Right atrium auricular region (tissue), 2 donors: ENCODE measurements at places on chromosomes 7 and 10. TPM values are rescaled to one million over a fixed set of nuclear protein-coding genes. Genes with fewer than 3 reads are reported as not detected.

DNA sequence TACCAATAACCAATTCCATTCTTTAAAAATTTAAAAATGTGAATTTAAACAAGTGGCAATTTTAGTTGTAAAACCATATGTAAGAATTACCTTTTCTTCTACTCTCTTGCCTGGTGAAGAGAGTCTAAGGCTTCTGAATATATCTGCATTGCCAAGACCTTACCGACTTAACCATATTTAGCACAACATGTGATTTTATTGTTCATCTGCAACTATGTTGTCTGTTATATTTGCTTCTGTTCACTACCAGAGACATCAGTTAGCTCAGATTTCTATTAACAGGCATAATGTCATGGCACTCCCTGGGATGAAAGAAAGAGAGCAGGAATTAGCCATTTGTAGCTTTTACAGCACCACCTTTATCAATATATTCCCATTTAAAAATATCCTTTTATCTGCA lies 55.3 kb downstream of the CHN2 start:
- DNase-seq = no peak

GRCh38 chr10:82037076-82037475 lies 162.1 kb downstream of the NRG3 start:
- DNase-seq = no peak

Gene NPTX2
- 3.8 TPM for total RNA-seq

GRCh38 chr7:74307738-74308505 lies 18.7 kb downstream of the CLIP2 start:
- no peak for DNase-seq

Gene PRF1
- total RNA-seq = 1.1 TPM

DNA sequence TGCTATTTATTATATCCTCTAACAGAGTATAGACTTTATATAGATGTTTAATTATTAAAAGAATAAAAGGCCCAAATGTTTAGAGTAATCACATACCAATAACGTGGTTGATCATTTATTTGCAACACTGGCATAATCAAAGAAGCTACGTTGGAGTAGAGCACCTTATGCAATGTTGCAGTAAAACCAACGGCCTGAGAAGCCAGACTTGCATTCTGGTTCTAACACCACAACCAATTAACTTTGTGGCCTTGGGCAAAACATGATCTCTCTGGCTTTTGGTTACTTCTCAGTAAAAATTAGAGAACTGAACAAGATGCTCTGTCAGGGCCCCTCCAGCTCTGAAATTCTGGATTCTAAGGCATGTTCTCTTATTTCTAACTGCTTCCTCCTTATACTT lies 476.2 kb downstream of the GRM8 start:
- DNase-seq = no peak

- DNase-seq = no peak
Observed at GRCh38 chr7:28956608-28957063, 1.5 kb downstream of the TRIL start.

GRCh38 chr7:94429153-94429552 lies 34.5 kb downstream of the COL1A2 start:
- DNase-seq = no peak

GRCh38 chr7:37446371-37446770 lies 2.3 kb downstream of the ELMO1 start:
- DNase-seq = no peak

Gene NEURL1
- 0.12 TPM for total RNA-seq

DNA sequence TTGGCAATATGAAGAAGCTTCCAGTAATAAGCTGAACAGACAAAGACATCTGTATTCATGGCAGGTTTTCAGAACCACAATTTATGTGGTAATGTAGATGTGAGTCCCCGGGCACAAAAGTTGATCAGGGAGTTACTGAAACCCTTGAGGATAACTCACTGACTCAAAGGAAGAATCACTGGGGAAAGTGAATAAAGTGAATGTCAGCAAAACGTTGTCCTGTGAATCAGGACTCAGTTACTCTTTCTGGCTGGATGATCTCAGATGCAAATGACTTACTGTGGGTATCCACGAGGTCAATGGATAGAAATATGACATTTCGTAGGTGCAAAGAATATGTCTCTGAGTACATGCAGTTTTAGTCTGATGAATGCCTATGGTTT lies 172.8 kb upstream of the CTBP2 start:
- no peak for DNase-seq

Gene FAM25C
- not detected for total RNA-seq

Gene PTER
- 7.5 TPM for total RNA-seq

- DNase-seq = no peak
Observed at GRCh38 chr7:129777993-129778769, 166.7 kb downstream of the NRF1 start.

Gene DDC
- not detected for total RNA-seq

DNA sequence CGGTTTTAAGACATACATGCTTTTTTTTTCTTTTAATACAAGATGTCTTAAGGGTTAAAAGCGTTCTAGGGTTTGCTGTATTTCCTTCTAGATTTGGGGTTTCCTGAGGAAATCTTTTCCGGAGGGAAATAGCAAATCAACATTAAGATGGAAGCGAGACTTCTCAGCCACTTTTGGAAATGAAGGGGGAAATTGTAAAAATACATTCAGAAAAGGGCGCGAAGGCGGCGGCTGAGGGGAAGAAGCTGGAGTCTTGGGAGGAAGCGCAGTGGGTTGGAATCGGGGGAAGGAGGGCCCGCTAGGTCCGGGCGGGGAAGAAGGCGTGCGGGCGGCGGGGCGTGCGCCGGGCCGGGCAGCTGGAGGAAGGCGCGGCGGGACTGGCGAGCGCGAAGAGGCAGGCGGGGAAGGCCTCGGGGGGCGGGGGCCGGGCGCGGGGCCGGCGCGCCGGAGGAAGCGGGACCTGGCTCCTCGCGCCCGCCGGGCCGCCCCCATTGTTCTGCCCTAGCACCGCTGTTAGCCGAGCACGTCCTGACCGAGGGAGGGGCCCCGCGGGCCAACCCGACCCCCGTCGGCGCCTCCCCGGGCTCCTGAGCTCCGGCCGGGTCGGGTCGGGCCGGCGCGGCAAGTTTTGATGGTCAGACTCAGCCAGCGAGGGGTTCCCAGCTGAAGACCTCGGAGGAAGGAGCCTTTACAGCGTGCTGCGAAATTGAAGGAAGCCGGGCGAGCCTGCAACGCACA lies 1.5 kb upstream of the SKIDA1 start:
- DNase-seq = peak; percentile 67

DNA sequence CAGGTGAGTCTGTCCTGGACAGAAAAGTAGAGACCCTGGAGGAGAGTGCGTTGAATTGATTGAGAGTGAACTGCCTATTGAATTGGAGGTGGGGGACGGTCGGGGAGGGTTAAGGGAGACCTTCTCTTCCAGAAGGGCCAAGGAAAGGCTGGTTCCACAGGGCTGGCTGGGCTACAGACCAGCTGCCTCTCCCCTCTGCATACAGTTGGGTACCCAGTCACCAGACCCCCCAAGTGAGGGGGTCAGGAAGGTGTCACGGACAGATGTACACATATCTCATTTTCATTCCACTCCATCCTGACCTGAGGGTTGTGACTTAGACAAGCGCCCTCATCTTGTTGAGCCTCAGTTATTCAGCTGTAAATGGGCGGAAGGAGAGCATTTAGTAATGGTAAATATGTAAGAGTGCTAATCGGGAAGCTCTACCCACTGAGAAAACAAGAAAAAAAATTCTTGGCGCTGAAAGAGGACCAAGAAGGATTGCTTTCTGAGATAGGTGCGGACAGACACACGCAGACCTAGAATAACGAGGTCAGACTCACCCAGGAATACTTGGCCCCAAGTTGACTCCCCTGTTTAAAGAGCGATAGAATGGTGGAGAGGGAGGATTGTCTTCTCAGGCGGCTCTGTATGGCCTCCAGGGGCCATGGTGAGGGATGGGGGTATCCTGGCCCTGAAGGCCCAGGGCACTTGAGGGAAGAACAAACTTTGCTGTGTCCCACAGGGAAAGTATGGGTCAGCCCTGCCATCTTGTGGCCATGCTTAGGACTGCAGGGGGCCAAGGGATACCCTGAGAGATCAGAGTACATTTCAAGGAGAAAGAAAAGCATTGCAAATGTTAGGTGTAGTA lies 7.2 kb upstream of the MBL2 start:
- DNase-seq = no peak

Gene TMUB1
- total RNA-seq = 28.0 TPM

Gene C10orf62
- total RNA-seq = 0.67 TPM

Gene PRXL2A
- total RNA-seq = 42.8 TPM

DNA sequence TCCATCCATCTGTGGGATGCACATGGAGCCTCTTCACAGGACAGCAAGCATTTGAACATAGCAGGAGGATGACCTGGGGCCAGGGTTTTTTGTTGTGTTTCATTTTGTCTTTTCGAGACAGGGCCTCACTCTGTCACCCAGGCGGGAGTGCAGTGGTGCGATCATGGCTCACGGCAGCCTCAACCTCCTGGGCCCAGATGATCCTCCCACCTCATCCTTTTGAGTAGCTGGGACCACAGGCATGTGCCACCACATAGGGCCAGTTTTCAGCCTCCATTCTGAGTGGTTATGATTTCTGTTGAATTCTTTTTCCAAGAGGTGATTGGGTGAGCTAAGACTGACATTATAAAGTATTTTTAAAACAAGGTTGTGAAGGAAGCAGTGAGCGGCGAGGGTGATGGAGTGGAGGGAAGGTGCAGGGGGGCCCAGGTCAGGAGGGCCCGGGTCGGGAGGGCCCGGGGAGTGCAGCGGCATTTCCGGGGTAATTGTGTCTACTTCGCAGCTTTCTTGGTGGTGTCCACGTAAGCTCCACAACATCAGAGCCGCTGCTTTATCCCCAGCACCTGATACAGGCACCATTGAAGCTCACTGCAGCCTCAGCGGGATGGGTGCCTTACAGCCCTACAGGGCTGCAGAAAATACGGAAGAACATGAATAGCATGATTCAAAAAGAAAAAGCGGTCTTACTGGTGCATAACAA lies 12.0 kb upstream of the LARP4B start:
- DNase-seq = no peak

GRCh38 chr7:129385116-129385515 lies 49.1 kb upstream of the STRIP2 start:
- no peak for DNase-seq

DNA sequence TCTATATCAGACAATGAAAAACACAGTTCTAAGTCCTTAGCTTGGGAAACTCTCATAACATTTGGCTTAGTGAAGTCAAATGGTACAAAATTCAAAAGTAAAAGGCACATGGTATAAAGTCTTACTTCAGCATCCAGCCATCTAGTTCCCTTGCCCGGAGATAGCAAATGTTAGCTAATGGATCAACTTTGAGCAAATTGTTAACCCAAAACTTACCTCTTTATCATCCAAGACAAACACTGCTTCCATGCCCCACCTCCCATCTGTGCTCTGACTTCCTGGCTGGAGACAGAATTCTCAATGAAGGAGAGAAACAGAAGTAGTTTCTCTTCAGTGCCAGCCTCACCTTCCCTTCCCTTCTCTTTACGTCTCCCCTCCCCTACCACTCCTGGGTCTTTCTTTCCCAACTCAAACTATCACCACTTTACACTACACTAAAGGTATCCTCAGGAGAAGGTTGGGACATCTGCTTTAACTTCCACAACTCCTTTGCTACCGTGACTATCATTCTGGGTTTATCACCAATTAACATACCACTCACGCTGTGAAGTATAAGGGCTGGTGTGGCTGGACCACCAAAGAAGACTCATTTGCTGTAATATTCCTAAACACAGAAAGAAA lies 21.2 kb upstream of the ZNRF2 start:
- DNase-seq = no peak

DNA sequence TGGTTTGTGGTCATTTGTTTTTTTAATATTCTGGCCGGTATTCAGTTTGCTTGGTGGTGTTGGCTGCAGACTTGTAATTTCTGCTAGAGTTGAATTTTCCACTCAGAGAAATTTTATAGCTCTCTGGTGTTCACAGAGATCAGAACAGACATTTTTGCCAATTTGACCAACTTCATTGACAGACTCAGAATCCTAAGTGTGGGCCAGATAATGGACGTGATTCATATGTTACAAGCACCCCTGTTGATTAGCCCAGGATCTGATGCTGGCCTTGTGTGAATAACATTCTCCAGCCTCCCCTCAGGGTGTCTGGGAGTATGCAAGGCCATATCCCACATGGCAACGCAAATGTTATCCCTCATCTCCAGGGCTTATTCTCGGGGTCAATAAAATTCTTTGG lies 283.8 kb downstream of the C7orf25 start:
- DNase-seq = no peak

Gene COMTD1
- 52.4 TPM for total RNA-seq

DNA sequence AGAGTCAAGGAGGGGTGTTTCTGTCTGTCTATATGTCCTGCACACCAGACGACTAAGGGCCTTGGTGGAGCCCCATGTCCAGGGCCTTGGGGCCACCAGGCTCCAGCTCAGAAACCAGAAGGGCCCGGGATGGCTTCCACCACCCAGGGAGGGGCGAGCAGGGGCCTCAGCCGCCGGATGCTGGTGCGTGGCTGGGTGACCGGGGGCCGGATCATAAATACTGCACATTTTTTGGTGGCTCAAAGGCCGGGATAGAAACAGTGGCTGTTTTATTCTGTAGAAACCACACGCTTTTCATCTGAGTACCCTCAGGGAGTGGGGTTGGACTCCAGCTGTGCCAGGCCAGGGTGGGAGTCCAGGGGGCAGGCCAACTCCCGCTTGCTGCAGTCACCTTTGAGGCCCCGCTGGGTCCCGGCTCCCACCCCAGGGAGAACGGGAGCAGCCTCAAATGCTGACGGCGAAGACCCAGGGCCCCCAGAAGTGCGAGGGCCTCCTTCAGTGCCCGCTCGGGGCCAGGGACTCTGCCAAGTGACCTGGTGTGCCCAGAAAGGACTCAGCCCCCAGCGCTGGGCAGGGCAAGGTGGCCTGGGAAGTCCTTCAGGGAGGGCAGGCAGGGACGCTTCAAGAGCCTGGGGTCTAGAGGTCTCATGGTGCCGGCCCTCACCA lies 28.2 kb downstream of the PDGFA start:
- DNase-seq = no peak

Gene IQUB
- 0.51 TPM for total RNA-seq

DNA sequence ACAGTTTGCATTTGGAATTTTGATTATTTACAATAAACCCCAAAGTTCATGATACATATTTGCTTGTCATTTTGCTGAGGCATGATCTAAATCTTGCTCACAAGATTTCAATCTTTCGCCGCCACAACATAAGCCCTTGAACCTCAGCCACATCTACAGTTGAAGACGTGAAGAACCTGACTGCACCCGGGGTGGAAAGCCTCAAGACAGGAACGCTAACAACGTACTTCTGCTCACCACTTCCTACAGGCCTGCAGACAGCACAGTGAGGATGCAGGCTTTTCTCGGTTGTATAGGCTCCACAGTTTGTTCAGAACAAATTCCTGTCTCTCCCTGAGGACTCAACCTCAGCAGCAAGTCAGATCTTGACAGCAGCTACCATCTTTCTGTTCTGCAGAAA lies 393.8 kb upstream of the PRKCQ start:
- DNase-seq = no peak

Gene DYDC2
- not detected for total RNA-seq

Gene TFEC
- total RNA-seq = 2.1 TPM

Gene GPRIN2
- 0.26 TPM for total RNA-seq

GRCh38 chr10:110512461-110513187 lies 14.9 kb downstream of the DUSP5 start:
- no peak for DNase-seq

GRCh38 chr7:26319636-26320035 lies 28.0 kb downstream of the SNX10 start:
- DNase-seq = no peak
